ENCODE measurements at places on chromosomes 7 and 10.

GRCh38 chr10:5305374-5305773 is 59.4 kb upstream of the UCN3 start:
- DNase-seq = no peak

DNA sequence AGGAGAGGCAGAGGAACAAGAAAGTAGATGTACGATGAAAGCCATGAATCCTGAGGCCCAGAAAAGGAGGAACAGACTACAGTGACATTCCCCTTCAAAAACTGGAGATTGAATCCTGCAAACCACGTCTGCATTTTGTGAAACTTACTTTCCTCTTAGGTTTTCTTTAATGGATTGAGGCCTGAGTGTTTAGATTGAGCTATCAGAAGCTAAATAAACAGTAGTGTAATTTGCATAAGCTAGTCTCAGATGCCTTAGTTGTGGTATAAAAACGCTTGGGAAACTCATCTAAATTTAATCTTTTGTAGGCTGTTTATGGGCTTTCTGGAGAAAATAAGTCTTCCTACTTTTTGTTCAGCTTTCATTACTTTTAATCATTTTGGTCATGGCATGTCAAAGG is 94.8 kb upstream of the HDAC9 start:
- DNase-seq = no peak

GRCh38 chr10:79285315-79286197 is 61.7 kb upstream of the PPIF start:
- no peak for DNase-seq

- DNase-seq = no peak
Observed at GRCh38 chr7:148395352-148395811, 195.2 kb upstream of the C7orf33 start.

GRCh38 chr7:42347616-42348015 is 110.6 kb upstream of the GLI3 start:
- DNase-seq = no peak

DNA sequence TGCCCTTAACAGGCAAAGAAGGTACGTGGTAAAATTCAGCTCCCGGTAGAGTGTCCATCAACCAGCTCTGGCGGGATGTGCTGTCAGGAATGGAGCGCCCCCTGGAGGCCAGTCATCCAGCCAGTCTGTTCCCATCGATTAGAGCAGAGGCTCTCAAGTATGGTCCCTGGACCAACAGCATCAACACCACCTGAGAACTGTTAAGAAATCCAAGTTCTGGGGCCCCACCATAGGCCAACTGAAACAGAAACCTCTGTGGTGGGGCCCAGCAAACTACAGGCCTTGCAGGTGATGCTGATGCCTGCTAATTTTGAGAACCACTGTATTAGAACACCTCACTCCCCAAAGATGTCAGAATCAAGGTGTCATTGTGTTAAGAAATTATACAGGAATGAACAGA is 109.2 kb downstream of the DPY19L1 start:
- no peak for DNase-seq

- DNase-seq = no peak
Observed at GRCh38 chr10:59227136-59227673, 50.8 kb downstream of the PHYHIPL start.

DNA sequence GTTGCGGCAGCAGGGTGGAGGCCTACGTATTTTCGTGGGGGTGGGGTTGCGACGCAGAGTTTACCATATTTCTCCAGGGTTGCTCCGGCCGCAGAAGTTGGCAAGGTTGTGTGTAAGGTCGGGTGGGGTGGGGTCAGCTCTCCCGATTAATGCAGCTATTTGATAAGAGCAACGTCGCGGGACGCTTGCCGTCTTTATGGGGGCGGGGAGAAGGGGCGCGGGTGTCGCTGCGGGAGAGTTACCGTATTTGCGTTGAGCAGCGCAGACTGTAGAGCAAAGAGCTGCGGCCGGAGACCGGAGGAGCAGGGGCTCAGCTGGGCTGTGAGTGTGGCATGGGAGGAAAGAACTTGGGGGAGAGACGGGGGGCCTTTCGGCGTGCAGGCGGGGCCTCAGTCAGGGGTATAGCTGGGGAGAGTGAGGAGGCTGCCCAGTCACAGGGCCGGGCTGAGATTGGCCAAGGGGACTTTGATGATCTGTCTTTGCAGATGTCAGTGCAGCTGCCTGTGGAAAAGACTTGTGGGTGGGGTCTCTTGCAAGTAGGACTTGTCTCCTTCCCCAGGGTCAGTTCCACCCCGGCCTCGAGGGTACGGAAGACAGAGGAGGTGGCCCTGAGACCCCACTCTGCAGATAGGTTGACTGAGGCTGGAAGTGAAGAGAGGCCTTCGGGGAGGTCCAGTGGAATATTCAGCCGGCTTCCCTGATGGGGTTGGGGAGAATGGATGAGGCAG is 26.6 kb downstream of the ZNF775 start:
- DNase-seq = no peak

GRCh38 chr10:74371696-74372095 is 220.7 kb downstream of the ADK start:
- DNase-seq = no peak

DNA sequence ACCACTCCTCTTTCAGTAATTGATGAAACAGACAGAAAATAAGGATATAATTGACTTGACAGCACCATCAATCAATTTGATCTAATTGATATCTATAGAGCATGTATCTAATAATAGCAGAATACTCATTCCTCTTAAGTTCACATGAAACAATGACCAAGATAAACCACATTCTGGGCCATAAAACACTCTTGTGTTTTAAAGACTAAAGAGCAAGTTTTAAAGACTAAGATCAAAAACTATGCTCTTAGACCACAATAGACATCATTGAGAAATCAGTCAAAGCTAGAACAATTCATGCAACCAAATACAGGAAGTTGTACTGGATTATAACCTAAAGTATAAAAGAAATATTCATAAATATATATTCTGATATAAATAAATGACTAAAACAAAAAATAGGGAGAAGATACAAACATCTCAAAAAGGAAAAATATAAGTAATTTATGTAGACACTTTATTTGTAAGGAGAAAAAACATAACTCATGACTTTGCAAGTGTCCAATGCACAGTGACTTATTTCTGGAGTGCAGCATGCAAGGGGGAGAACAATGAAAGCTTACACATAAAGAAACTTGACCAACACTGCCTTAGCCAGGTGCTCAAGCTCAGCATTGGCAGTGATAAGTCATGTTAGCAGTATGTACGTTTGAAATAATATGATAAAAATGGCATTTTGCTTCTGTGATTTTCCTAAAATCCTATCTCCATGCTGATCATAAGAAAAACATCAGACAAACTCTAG is 312.7 kb upstream of the IGFBP3 start:
- DNase-seq = no peak

- no peak for DNase-seq
Observed at GRCh38 chr10:35223016-35223415, 96.4 kb downstream of the CREM start.

GRCh38 chr10:113115556-113115955 is 165.5 kb downstream of the TCF7L2 start:
- no peak for DNase-seq

DNA sequence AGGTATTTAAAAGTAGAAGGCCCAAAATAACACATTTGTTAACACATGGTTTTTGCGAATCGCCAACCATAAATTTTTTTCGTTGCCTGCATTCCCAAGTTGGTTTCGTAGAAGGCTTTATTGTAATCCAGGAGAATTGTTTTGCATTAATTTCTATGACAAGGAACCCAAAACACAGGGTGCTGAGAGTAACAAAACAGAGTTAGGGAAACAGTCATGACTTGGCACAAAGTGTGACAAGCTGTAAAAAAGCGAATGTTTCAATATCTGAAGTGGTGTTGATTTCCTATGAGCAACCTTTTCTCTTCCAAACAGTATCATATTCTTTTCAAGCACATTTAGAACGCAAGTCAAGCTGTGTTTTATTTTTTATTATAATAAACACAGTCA is 63.6 kb downstream of the C10orf67 start:
- no peak for DNase-seq

DNA sequence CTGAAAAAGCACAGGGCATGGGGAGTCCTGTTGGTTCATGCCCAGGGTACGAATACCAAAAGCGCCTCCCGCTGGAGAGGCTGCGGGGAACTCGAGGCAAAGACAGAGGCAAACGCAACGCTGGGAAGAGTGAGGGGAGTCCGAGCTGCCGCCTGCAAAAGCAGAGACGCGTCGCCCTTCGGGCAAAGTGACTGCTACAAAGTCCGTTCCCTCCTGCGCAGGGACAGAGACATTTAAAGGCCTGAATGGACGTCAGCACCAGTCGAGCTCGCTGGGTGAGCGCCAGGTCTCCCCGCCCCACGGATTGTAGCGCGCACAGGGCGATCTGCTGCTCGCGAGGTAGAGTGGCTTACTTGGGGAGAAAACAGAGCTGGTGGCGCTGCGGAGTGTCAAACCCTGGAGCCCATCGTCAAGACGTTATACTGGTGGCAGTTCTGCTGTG is 732.8 kb downstream of the ZWINT start:
- no peak for DNase-seq

DNA sequence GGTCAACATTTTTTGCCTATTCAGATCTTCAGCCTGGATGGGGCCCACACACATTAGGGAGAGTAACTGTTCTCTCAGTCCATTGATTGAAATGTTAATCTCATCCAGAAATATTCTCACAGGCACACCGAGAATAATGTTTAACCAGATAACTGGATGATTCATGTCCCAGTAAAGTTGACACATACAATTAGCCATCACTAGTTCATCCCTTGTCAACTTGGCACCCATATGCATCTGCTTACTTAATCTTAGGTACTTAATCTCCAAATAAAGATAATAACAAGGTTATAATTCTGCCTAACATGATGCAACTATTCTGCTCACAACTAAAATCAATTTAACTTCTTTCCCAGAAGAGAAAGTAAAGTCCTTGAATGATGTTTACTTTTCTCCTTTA is 502.6 kb downstream of the ADRA2A start:
- no peak for DNase-seq

GRCh38 chr10:82092111-82092510 is 217.1 kb downstream of the NRG3 start:
- DNase-seq = no peak

DNA sequence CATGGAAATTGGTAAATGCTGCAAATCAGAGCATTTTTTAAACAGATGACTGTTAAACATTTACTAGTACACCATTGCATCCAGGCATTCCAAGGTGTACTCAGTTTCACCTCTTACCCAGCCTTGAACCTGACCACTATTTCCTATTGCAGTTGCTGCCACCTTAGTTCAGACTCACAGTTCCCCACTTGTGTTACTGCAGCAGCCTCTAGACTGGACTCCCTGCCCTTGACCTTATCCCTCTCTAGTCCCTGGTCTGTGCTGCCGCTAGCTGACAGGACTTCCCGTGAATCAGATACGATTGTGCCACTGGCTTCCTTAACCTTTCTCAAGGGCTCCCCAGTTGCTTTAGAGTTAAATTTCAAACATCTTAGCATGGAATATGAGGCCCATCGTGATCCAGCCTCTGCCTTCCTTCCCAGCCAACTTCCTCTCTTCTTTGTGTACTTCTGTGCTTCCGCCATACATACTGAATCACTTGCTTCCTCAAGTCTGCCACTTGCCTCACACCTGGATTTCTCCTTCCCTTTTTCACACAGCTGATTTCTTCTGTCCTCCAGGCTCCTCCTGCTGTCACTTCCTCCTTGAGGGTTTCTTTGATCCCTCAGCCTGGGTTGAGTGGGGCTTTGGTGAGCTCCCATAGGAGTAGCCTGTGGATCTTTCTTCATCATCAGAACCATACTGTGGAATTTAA is 118.7 kb upstream of the GJD4 start:
- no peak for DNase-seq

DNA sequence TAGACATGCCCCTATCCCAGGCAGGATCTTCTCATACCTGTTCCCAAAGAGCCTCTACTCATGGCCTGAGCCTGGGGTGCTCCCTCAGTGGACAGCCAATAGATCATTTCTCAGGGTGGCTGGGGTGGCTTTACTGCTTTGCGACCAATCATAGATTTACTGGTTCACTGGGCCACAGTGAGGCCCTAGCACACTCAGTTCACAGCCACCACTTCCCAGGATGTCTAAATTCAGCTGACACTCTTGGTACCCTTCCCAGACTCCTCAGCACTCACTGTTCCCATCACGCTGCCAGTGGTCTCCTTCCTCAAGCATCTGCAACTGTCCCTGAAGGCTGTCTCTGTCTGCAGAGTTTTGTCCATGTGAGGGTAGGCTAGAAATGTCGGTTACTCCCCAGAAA is 50.6 kb downstream of the ARHGAP22 start:
- DNase-seq = no peak

GRCh38 chr10:123512901-123513775 is 153.0 kb upstream of the GPR26 start:
- no peak for DNase-seq

DNA sequence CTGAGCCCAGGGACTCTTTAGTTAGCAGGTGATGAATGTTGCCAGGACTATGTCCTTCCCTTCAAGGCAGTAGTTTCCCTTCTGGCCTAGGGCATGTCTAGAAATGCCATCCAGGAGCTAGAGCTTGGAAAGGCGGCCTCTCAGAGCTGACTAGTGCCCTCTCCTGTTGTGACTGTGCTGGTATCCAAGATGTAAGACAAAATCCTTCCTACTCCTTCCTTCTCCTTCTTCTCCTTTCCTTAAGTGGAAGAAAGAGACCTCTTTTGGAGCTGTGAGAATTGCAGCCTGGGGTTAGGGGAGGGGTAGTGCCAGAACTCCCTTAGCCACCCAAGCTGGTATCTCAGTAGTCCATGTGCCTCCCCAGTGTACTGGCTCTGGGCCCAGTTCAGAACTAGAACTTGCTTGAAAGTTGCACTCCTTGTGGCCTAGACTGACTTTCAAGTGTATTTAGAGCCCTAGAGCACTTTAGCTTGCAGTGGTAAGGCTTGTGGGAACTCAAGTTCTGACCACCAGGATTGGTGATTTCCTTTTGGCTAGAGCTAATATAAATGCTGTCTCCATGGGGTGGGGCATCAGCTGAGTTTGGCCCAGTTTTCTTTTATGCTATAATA is 118.8 kb downstream of the NPSR1 start:
- no peak for DNase-seq

DNA sequence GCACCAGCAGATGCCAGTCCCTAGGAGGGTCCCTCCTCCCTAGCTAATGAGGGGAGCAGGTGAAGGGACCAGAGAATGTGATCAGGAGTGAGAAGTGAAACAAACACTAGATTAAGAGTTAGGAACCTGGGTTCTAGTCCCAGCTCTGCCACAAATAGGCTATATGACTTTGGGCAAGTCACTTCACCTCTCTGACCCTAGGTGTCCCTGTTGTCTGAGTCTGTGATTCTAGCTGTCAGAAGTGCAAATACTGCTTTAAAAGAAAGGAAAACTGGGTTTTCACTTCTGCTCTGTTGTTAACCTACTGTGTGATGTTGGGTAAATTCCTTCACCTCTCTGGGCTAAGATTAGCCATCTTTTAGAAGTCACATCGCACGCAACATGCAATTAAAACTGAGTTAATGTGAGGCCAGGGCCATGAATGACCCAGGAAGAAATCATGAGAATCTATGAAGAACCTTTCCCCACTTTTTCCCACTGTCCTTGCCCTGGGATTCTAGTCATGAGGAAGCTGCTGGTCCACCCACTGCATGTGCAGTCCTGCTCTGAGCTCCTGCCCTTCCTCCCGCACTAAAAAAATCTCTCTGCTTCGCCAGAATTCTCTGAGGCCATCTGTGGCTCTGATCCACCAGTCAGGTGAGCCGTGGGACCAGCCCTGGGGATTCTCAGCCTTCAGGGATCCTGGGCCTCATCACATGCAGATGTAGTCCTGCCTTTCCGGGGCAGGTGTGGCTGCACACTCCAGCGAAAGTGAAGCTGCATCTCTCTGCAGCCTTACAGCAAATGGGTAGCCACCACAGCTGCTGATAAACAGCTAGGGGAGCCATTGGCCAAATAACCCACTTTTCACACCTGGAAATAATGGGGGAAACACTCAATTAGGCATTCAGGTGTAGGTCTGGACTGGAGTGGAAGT is 181.7 kb downstream of the PLXNA4 start:
- DNase-seq = no peak

Data from sigmoid colon (tissue), 7 donors.